CD4-positive, alpha-beta T cell (primary cell): ENCODE measurements at places on chromosomes 1 and 21.

GRCh38 chr1:93958726-93959100 lies 49.5 kb upstream of the GCLM start:
- DNase-seq = no peak

- no peak for DNase-seq
These were observed 4.2 kb upstream of the KRTAP12-1 start for GRCh38 chr21:44686000-44686781.

GRCh38 chr1:176560681-176561080 lies 97.7 kb downstream of the PAPPA2 start:
- DNase-seq = no peak

- no peak for DNase-seq
These were observed 8.2 kb upstream of the SAMD11 start for GRCh38 chr1:915295-916172.

GRCh38 chr1:15261155-15262002 lies 14.4 kb downstream of the FHAD1 start:
- no peak for DNase-seq

DNA sequence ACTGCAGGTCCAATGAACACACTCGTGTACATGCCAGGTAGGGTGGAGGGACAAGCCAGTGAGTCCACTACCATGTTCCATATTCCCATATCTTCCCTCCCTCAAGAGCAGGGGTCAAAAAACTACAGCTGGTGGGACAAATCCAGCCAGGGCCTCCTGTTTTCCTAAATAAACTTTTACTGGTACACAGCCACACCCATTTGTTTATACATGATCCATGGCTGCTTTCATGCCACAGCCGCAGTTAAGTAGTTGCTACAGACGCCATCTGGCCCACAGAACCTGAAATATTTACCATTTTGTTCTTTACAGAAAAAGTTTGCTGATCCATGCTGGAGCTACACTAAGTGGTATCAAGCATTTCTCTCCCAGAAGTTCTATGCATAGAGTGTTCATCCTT lies 42.4 kb downstream of the CASQ2 start:
- DNase-seq = no peak

DNA sequence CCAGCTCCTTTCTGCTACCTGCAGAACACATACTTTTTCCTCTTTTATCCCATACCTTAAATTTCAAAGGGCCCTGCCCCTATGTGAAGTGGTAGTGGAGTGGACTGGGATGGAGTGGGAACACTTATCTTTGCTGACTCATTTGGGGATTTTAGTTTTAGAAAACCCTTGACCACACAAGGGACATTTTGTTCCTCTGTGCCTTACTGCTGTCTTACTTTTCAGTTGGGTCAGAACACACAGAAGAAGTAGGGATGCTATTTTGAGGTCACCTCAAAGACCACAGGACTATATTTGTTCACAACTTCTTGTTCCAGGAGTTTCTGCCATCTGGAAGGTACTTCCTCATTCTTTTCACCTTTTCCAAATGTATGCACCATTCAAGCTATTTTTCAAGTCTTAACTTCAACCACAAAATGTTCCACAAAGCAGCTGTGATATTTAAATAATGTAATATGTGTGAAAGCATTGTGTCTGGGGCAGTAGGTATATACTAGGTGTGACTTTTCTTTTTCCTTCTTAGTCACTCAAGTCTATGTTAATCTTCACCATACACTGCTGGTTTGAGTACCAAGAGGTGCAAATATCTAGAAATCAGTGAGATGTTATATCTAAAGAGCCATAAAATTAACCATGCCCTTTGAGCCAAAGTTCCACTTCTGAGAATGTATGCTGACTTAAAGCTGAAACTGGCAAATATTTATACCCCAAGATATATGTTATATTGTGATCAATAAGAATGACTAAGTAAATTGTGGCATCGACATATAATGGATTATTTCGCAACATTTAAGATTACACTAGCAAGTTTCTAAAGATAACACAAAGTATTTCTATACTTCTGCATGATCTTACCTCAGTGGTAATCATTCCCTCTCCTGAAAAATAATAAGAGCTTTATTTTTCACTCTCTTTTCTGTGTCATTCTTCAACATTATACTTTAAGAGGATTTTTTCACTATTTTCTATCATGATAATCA lies 308.5 kb downstream of the MRPL39 start:
- DNase-seq = no peak

DNA sequence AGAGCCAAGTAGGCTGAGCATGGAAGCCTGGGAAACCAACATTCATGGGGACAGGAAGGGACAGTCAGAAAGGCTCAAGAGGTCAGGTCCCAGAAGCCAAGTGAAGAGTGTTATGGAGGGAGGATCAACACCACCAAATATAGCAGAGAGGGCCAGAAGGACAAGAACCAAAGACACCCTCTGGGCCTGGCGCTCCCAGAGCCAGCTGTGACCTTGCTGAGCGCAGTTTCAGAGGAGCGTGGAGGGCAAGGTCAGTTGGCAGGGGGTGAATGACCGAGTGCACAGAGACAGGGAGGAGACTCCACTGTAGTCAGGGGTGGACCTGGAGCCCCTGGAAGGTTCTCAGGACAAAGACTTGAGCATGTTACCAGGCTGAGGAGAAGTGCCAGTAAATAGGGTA lies 4.4 kb upstream of the ASCL5 start:
- no peak for DNase-seq

DNA sequence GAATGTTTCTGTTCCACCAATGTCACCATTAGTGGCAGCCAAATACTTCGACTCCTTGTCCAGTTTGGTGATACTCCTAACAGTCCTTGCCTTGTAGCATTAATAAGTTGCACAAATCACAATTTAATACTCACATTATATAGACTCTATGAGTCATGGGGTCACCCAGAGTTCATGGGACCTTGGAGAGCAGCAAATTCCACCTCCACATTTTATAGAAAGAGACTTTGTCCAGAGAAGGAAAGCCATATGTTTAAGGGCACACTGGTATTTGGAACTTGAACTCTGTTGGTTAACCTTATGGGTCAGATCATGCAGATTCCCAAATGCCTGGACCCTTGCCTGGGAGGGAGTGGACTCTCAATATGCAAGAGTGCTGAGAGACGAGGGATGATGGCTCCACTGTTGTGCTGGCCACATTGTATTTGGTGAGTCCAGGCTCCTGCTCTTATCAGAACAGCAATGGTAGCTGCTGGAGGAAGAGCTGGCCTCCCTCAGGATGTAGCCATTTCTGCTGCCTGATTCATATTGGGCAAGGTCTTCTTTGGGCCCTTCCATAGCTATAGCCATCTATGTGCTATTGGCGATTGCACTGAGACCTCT lies 30.6 kb downstream of the DNAJC6 start:
- no peak for DNase-seq

DNA sequence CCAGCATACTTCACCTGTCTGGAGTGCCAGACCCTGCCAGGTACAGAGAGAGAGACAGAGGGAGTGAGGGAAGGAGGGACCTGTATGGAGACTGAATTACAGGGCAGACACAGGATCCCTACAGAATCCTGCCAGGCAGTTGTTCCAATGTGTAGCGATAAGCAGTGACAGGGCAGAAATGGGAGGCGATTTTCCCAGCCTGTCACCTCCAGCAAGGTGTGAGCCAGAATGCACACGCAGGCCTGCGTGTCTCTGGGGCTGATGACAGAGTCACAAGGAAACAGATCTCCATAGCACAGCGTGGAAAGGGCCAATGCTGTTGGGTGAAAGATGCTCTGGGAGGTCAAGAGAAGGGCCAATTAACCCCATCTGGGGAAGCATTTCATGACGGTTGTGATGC lies 111.3 kb downstream of the HIVEP3 start:
- DNase-seq = no peak

GRCh38 chr21:41953831-41954653 lies at the start of gene C2CD2:
TSS of gene C2CD2 (minus strand) at chr21:41954018. CDS start at chr21:41953648, 370 bp downstream.
- DNase-seq = peak; percentile 44

DNA sequence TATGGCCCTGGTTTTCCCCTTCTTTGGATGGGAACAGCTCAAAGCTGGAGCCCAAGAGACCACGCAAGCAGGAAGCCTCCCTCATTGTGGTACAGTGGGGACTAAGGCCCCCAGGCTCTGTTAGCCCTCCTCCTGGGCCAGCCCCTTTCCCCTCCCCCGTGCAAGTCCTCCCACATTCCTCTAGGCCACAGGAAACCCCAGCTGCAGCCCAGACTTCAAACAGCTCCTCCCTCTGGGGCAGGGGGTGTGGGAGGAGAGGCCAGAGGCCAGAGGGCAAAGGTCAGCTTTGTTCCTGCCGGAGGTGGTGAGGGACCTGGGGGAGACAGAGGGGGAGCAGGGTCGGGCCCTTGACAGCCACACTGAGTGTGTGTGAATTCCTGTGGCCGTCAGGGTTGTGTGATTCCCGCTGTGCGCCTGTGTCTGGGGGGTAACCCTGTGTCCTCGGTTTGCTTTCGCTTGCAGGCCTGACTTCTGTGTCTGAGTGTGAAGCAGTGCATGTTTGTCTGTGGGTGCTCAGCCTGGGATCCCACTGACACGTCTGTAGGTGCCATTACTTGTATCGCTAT lies 3.4 kb upstream of the AHDC1 start:
- DNase-seq = no peak

- no peak for DNase-seq
These were observed 30.0 kb downstream of the IRF2BP2 start for GRCh38 chr1:234579967-234580366.

DNA sequence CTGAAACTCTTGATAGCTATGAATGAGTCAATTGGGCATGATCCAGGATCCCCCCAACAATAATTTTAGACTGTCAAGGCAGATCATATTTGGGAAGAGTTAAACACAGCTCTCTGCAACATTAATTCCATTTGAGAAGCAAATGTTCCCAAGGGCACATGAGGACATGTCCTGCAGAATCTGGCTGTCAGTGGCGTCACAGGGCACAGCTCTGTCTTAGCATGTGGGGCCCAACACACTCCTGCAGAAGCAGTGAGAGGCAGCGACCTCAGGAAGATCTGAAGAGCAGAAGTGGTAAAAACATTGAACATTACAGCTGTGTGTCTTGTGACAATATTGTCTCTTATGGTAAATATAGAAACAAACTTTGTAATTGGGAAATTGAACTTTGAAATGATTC lies 197.1 kb upstream of the PBX1 start:
- DNase-seq = no peak

DNA sequence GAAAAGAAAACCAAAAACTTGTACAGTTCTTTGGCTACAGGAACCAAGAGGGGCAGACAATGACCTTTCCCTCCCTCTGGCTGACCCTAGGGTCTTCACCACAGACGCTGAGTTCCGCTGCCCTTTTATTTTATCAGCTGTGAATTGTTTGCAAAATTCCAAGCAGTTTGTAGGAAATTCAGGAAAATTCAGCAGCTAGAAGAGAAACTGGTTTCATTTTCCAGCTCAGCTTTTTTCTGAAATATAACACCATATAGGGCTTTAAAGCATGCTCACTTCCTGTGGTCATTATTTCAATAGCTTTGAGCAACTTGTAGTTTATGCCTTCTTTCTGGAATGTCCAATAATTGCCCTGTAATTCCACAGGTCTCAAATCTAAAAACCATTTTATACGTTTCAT lies 5.5 kb upstream of the PIK3R3 start:
- no peak for DNase-seq

DNA sequence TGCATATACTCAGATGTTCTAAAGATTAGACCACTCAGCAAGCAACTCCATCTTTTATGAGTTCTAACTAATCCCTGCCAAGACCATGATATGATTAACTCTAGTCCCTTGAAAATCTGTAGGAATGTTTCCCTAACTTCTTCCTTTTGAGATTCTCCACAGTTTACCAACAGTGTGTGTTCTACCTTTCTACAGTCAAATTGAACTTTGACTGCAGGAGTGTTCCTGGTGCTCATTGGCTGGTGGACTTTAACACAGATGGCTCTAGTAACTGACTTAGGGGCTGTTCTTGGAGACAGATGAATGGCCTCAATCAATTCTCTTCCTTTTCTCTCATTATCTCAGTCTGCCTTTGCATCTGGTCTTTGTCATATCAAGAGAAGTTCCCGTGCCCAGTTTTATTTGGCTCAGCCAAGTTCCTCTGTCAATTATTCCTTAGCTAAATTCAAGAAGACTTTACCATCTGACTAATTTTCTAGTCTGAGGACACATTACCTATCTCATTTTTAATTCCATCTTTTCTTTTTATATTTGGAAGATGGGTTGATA lies 643.9 kb upstream of the CAMK1G start:
- DNase-seq = no peak
